Stimulated activated CD8-positive, alpha-beta memory T cell treated with anti-CD3 and anti-CD28 coated beads, Interleukin-15, amount 100 ng/mL, for 48 hours (primary cell): ENCODE measurements at places on chromosomes 16 and 17.

GRCh38 chr17:16440901-16441629 is 25.7 kb downstream of the TRPV2 start:
- DNase-seq, result no peak

- no peak for DNase-seq
These were observed 300.9 kb downstream of the C16orf95 start for GRCh38 chr16:87016046-87017035.

GRCh38 chr17:82231562-82232321 is 2.9 kb downstream of the SLC16A3 start:
- DNase-seq, result no peak

- no peak for DNase-seq
These were observed 35.7 kb downstream of the CDRT4 start for GRCh38 chr17:15431766-15432165.

GRCh38 chr16:67248401-67249177 is at the start of gene SLC9A5:
Gene SLC9A5 (plus strand): TSS chr16:67248979. CDS start chr16:67249015, 36 bp downstream.
- no peak for DNase-seq
